ENCODE measurements at places on chromosomes 2 and 18.

- no peak for DNase-seq
Observed at GRCh38 chr2:207655000-207655399, 29.8 kb upstream of the METTL21A start.

- no peak for DNase-seq
Observed at GRCh38 chr2:40249577-40249976, 202.3 kb downstream of the SLC8A1 start.

GRCh38 chr2:166519391-166519962, 25.4 kb upstream of the SCN7A start:
- DNase-seq = no peak

DNA sequence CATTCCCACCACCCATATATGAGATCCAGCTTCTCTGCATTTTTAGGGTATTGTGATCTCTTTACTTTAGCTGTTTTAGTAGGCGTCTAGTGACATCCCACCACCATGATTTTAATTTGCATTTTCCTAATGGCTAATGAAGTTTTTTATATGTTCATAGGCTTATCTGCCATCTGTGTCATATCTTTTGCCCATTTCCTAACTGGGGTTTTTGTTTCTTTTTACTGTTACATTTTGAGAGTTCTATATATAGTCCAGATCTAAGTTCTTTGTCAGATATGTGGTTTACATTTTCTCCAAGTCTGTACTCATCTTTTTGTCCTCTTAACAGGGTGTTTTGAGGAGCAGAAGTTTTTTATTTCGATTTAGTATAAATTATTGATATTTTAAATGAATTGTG, 39.6 kb downstream of the PTPN2 start:
- no peak for DNase-seq

GRCh38 chr2:66530651-66531050, 95.7 kb downstream of the MEIS1 start:
- no peak for DNase-seq

DNA sequence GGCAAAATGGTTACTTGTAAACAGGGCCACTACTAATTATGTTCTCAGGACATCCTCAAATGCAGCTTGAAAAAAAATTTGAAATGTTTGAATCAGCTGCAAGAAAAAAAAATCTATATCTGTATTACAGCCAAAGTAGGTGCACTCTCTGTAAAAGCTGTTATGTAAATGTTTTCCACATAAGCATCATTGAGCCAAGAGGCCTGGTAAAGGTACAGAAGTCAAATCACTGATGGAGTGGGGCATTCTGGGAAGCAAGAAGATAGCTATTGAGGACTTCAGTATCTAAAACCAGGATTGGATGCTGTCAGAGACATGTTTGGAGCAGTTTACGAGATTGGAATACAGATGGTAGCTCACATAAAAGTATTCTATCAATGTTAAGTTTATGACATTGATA, 80.3 kb downstream of the MAPRE2 start:
- DNase-seq = no peak

GRCh38 chr2:107469437-107469995, 357.2 kb upstream of the RGPD4 start:
- DNase-seq = no peak

- DNase-seq = no peak
Observed at GRCh38 chr2:100664021-100664755, 101.4 kb downstream of the PDCL3 start.

- DNase-seq = no peak
Observed at GRCh38 chr2:176682278-176682677, 413.0 kb downstream of the MTX2 start.

DNA sequence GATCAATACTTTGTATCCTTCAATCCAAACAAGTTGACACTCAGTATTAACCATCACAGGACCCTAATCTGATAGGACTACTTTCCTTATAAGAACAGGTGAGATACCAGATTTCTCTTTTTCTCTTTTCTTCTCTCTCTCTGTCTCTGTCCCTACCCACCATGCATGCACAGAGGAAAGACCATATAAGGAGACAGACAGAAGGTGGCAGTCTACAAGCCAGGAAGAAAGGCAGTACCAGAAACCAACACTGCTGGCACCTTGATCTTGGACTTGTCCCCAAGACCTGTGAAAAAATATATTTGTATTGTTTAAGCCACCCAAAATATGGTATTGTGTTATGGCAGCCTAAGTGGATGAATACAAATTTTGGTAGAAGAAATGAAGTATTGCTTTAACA, 156.2 kb upstream of the KCNH7 start:
- DNase-seq = no peak

GRCh38 chr2:162012565-162013058, 61.4 kb downstream of the DPP4 start:
- no peak for DNase-seq

- no peak for DNase-seq
Observed at GRCh38 chr2:216133397-216133796, 24.2 kb downstream of the XRCC5 start.

GRCh38 chr2:197972061-197972460, 167.7 kb downstream of the PLCL1 start:
- DNase-seq = no peak

- DNase-seq = no peak
Observed at GRCh38 chr2:33208400-33208799, 261.6 kb downstream of the LTBP1 start.

DNA sequence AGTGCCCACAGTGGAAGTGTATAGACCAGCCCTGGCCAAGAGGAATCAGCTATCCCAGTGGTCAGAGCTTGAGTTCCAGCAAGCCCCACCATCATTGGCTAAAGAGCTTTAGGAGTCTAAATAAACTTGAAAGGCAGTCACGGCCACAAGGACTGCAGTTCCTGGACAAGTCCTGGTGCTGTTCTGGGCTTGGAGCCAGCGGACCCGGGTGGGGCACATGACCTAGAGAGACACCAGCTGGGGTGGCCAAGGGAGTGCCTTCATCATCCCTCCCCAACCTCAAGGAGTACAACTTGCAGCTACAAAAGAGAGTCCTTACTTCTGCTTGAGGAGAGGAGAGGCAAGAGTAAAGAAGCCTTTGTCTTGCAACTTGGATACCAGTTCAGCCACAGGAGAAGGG, 439.8 kb upstream of the TMEFF2 start:
- no peak for DNase-seq

DNA sequence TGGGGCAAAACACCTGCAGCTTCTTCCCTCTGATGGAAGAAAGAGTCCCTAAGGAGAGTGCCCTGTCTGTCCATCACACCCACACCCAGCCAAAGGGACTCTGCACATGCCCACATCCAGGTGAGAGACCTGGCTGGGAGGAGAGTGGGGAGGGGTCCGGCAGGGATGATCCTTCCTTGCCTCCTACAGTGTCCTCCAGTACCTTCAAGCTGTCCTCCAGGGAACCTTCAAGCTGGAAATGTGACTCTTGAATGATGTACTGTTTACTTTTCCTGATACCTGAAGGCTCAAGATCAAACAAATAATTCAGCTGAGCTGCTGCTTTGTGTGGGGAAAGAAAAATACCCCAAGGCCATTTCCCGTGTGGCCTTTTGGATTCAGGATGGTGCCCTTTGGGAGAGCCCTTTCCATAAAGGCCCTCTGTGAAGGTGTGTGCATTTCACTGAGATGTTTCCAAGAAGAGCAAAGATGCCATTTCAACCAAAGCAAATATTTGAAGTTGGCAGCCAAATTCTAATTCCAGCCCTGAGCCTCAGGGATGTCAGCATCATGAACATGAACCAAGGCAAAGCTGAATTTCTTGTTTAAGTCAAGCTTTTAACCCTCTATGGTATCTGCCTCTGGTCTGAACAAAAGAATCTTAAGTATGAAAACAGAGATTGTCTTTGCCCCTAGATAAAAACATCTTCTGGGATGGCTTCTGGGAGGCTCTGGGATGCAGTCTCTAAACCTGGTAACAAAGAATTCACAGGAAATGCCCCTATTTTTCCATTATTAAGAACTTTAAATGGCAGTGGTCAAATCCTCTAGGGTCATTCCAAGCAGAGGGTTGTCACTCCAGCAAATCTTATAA, 11.1 kb downstream of the EVA1A start:
- no peak for DNase-seq

- no peak for DNase-seq
Observed at GRCh38 chr2:186771850-186772463, 77.0 kb downstream of the ZSWIM2 start.

DNA sequence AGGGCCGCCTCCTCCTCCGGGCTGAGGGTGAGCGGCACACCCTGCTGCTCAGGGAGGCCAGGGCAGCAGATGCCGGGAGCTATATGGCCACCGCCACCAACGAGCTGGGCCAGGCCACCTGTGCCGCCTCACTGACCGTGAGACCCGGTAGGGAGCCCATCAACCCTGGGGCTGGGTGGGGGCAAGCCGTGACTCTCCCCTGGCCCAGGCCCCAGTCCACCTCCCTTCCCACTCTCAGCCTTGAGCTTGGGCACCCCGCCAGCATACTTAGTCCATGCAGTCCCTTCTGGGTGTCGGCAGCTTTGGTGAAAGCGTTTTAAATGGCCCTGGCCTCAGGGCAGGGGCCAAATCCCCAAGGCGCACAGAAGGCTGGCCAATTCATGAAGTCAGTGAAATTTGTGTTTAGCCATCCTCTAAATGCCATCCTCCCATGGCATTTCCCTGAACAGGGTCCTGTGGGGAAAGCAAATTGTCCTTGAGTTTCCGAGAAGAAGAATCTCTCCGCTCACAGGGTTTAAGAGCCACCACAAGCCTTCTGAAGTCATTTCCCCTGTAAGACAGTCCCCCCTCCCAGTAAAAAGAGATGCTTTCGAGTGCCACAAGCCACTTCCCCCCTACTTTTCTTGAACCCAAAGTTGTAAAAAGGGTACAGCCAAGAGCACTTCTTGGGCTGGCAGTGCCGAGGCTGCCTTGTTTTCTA, 17.2 kb downstream of the SPEG start:
- DNase-seq = no peak

DNA sequence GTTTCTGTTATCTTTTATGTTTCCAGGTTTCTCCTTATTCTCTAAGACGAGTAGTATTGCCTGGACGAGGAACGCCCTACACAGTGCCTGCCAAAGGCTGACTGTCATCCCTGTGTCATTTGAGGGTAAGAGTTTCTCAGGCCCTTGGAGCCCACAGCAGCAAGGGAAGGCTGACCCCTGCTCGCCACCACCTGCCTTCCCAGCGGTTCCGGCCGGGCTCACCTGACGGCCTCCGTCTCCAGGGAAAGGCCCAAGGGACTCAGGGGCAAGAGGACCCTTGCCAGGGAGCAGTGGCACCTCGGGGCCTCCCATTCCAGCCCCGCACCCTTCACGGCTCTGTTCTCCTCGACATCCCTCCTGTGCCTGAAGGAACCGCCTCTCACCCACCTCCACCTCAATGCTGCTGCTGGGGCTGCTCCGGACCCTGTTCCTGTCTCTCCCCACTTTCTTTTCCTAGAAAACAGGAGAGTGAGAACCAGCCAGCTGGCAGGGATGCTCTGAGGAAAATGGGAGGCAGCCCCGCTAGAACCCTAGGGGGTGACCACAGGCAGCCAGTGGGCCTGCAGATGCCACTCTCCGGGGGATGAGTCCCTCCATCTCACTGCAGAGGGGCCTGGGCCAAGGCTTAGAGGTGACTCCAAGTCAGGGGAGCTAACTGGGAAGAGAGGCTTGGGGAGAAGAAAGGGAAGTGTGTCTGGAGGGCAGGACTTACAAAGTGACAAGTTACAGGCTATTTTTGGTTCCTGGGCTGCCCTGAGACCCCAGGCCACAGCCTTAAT, 1.9 kb downstream of the LIMS2 start:
- DNase-seq = no peak

DNA sequence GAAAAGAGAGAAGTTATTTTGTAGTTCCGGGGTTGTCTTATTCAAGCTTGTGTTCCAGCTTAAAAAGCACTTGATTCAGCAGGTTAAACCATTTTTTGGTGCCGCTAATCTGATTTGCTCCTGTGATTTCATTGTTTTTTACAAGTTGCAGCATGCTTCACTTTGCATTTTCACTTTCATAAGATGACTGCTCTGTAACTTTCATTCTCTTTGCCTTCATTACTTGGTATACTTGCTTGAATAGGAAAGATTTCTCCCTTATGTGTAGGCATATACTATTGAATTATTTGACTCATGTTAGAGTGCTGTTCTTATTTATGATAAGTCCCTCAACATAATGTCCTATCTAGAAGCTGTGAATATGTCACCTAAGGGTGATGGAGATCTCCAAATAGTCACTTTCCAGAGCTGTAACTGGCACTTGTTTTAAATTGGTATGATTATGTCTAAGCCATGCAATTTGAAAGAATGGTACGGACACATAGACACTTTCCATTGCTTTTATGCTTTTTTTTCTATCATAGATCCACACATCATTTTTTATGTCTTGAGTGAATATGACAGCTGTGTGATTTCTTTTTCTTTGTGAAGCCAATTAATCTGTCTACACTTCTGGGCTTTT, 254.5 kb downstream of the DSEL start:
- DNase-seq = no peak

GRCh38 chr2:236706288-236706687, 136.7 kb downstream of the ACKR3 start:
- no peak for DNase-seq
